ENCODE measurements at places on chromosomes 1 and 21.

- DNase-seq: peak; percentile 10
Measured at GRCh38 chr1:64745986-64746940, 1.4 kb downstream of the RAVER2 start.

- DNase-seq: no peak
Measured at GRCh38 chr21:45556645-45557615, 14.7 kb upstream of the SLC19A1 start.

- no peak for DNase-seq
Measured at GRCh38 chr1:2786329-2787162, 14.9 kb downstream of the TTC34 start.

- DNase-seq: no peak
Measured at GRCh38 chr1:118954301-118954905, 33.7 kb downstream of the TBX15 start.

- DNase-seq: no peak
Measured at GRCh38 chr1:22048351-22049192, 3.9 kb upstream of the CDC42 start.

GRCh38 chr1:228939001-228939691, 203.9 kb downstream of the RHOU start:
- no peak for DNase-seq

DNA sequence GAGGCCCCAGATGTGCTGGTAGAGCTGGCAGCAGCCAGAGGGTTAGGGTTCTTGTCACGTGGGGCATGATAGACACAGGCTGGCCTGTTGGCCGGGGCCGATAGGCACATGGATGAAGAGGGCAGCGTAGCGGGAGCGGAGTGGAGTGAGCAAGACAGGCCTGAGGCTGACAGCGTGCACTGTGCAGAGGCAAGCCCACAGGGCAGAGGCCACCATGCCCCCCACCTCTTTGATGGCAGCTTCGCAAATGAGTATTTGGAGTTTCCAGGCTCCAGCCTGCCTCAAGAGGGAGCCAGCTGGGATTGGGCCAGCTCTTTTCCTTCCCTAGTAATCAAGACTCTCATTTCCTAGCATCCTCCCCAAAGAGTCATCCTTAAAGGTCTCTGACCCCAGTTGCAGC, 43.5 kb downstream of the TMCC2 start:
- DNase-seq: no peak

DNA sequence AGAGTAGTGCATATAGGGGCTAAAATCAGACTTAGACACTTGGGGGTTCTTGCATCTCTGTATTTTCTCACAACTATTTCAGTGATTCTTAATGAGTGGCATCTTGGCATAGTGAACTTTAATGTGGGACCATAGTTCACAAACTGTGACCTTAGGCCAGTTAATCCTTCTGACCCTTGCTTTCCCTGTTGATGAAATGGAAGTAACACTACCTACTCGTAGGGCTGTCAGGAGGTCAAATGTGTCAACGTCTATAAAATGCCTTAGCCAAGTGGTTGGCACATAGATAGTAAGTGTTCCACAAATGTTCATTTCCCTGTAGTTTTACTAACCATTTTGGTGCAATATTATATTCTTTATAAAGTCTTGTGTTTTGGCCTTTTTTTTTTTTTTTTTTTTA, 49.4 kb downstream of the DYRK1A start:
- no peak for DNase-seq

DNA sequence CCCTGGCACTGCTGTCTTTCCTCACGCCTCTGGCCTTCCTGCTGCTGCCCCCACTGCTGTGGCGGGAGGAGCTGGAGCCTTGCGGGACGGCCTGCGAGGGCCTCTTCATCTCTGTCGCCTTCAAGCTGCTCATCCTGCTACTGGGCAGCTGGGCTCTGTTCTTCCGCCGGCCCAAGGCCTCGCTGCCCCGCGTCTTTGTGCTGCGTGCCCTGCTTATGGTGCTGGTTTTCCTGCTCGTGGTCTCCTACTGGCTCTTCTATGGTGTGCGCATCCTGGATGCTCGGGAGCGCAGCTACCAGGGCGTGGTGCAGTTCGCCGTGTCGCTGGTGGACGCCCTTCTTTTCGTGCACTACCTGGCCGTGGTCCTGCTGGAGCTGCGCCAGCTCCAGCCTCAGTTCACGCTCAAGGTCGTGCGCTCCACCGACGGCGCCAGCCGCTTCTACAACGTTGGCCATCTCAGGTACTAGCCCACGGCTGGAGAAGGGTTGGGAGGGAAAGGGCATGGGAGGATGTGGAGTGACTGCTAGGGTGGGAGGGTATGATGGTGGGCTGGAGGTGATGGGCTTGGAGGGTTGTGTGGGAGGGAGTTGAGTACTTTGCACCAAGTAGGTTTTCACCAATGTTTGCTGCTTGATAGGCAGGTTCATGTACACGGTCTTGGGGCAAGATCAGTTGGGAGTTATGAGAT, 18.9 kb downstream of the VANGL2 start:
- DNase-seq: no peak

GRCh38 chr1:223811634-223812101, 34.1 kb downstream of the TP53BP2 start:
- DNase-seq: peak; percentile 16

DNA sequence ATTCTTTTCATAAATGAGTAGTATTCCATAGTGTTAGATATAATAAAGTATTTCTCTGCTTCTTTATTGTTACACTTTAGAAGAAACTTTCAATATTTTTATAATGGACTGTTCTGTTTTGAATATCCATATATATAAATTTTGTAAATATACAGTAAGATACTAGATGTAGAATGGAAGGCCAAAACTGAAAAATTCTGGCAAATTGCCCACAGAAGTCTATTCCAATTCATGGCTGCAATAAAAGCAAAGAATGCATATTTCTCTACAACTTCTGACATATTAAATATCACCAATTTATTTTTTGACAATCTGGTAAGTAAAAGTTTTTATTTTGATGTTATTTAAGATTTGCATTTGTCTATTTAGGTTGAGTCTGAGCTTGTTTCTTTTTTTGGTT, 532.5 kb downstream of the NCAM2 start:
- DNase-seq: no peak

DNA sequence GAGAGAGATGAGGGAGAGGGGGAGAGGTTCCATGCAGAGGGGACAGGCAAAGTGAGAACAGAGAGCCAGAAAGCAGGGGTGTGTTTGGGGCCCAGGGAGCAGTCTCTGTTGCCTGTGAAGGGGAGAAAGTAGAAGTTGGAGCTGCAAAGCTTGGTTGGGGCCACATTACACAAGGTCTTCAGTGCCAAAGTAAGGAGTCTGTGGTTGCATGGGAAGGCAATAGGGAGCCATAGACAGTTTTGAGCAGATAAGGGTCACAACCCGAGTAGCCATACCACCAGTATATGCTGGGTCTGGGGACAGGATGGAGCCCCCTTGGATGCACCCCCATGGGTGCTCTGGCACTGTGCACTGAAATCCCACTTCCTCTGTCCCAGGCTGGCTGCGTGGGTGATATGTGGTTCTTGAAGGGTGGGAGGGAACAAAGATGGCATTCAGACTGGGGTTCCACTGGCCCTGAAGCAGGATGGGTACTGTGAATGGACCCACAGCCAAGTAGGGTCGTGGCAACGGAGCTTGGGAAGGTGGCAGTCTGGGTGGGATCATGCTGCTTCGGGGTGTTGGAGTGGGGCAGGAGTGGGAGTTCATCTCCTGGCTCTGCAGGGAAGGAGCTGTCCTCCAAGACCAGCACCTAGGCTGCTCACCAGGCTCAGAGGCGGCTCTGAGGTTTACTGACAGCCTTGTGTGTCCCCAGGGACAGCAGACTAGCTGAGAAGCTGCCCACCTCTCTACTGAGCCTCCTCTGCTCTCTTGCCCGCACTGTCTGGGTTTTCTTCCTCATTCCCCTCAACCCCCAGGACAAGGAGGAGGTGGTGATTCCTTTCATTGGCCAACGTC, 12.1 kb downstream of the DRAXIN start:
- no peak for DNase-seq

GRCh38 chr1:168829876-168830275, 100.9 kb upstream of the DPT start:
- DNase-seq: no peak

DNA sequence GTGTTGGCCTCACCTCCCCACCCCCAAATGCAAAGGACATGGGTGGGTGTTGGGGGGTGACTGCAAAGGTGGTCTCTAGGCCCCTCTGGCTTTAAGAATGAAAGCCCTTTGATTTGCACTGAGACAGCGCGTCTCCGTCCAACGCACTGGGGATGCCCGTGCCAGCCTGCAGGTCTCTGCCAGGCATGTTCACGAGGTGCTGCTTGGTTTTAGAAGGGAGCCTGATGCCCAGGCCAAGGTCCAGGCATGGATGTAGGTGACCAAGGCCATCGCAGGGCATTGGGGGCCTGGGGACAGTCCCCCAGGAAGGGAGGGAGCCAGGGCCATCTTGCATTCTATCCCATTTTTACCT, 363.6 kb upstream of the VAMP3 start:
- no peak for DNase-seq

GRCh38 chr1:104082221-104082620, 332.5 kb downstream of the AMY1C start:
- no peak for DNase-seq

- no peak for DNase-seq
Measured at GRCh38 chr1:84143796-84144565, at the start of gene PRKACB. Gene PRKACB, plus strand, starts transcription at chr1:84144271. Its CDS starts 91 bp downstream, at chr1:84144362.

- no peak for DNase-seq
Measured at GRCh38 chr1:109625601-109626560, 6.2 kb downstream of the AMPD2 start.

GRCh38 chr1:8718850-8719361, 98.5 kb downstream of the RERE start:
- no peak for DNase-seq

GRCh38 chr1:22143065-22144033, at the start of gene WNT4:
Gene WNT4, minus strand, starts transcription at chr1:22143097. Its CDS starts 175 bp downstream, at chr1:22142922.
- DNase-seq: no peak

DNA sequence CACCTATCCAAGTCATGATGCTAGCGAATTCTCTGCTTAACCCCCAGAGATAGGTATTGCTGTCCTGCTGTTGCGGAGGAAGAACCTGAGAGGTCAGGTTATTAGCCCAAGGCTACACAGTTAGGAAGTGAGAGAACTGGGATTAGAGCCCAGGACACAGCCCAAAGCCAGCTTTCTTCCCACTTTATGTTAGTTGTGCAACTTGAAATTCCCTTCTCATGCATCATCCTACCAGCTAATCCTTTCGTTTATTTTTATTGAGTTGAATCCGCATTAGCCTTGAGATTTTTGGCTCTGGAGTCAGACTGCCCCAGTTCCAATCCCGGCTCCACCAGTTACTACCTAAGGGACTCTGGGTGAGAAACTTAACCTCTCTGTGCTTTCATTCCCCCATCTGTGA, 65.4 kb downstream of the PLEKHA6 start:
- DNase-seq: no peak

GRCh38 chr1:228827019-228827418, 91.7 kb downstream of the RHOU start:
- DNase-seq: no peak

DNA sequence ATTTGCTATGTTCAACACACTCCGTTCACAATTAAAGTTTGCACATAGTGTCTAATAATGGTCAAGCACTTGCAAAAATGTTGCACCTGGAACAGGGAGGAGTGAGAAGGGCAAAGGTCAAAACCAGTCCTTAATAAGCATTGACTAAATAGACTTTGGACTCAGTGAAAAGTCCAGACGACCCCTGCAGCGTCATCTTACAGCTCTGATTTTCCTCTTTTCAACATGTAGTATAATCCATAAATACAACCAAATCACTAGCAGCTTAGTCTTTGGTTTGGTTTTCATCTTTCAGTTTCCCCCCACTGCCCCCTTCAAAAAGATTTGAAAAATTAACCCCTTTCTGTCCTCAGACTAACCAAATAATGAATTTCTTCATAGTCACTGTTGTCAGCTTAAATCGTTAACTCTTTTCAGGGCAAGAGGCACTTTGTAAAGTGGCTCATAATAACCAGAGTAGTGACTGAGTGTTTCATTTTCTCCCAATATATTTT, 290.3 kb downstream of the PTPRC start:
- DNase-seq: no peak

DNA sequence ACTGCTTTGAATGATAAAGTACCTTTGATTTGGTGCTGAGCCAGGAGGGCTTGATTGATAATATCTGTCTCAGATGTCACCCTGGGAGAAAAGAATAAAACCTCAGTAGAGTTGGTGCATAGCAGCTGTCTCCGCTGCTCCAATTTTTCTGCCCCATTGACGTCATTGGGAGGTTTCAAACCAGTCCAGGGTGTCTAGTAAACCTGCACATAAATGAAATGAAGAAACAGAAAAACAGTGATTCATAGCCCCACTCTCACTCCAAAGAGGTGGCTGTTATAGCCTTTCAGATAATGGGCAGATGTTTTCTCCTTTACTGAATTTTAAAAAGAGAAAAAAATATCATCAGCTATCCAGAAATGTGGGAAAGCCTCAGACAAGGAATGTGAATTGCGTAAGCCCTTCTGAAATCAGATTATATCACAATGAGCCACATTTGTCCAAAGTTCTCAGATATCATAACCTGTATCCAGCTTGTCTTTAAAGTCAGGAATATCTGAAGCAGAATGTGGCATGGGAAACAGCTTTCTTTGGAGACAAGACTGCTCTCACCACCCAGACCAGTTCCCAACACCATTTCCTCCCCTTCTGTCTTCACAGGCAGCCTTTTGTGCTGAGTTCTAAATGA, 351.3 kb upstream of the SGIP1 start:
- no peak for DNase-seq

DNA sequence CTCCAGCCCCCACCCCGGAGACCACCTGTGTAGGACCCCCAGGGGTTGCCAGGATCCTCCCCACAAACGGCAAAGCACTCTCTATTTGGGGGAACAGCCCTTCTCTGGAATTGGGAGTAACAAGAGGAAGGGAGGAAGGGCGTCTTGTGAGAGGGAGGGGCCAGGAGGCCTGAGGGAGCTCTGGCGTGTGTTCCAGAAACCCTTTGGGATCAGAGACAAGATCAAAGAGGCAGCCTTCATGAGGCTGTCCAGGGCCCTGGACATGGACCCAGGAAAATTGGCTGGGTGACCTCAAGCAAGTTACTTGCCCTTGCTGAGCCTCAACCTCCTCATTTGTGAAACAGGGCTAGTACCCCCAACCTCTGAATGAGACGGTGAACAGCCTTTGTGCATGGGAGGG, 18.1 kb upstream of the ECE1 start:
- DNase-seq: no peak

GRCh38 chr1:83839566-83840173, 159.3 kb downstream of the TTLL7 start:
- DNase-seq: no peak

- no peak for DNase-seq
Measured at GRCh38 chr1:14486401-14487201, 111.9 kb upstream of the KAZN start.

DNA sequence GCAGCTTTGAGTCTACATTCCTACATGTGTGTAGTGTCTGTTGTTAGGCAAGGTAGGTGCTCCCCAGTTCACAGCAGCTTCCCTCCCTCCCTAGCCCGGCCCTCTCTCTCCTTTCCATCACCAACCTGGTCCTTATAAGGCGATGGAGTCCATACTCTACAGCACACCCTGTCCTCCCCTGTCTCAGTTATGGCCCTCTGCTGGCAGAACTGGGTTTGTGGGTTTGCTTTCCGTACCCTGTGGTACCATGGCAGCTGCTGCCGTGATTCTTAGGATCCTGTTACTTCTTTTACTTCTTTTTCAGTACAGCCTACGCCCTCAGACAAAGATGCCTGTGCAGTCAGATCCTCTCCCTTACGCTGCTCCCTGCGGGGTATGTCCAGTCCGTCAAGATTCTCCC, 31.7 kb downstream of the AK5 start:
- DNase-seq: no peak

All from right renal cortex interstitium (tissue), 3 donors.